ENCODE measurements at places on chromosomes 5 and 9. TPM values are rescaled to one million over a fixed set of nuclear protein-coding genes. Genes with fewer than 3 reads are reported as not detected.

GRCh38 chr5:65190328-65191053 is 291.2 kb downstream of the ADAMTS6 start:
- no peaks in the 10 kb centered on the region for H3K27me3 ChIP-seq
- no peak overlapping the region for H3K4me3 ChIP-seq
- H3K27ac ChIP-seq, result peak overlapping the region; percentile 77
- peaks cover 29% of the 10 kb centered on the region for H3K4me1 ChIP-seq
- no peak for DNase-seq

GRCh38 chr5:156379206-156379605 is 52.2 kb downstream of the SGCD start:
- H3K27me3 ChIP-seq, result no peaks in the 10 kb centered on the region
- no peak overlapping the region for H3K27ac ChIP-seq
- no peaks in the 10 kb centered on the region for H3K36me3 ChIP-seq
- H3K4me3 ChIP-seq, result no peak overlapping the region
- H3K4me1 ChIP-seq, result no peaks in the 10 kb centered on the region
- no peak for DNase-seq

DNA sequence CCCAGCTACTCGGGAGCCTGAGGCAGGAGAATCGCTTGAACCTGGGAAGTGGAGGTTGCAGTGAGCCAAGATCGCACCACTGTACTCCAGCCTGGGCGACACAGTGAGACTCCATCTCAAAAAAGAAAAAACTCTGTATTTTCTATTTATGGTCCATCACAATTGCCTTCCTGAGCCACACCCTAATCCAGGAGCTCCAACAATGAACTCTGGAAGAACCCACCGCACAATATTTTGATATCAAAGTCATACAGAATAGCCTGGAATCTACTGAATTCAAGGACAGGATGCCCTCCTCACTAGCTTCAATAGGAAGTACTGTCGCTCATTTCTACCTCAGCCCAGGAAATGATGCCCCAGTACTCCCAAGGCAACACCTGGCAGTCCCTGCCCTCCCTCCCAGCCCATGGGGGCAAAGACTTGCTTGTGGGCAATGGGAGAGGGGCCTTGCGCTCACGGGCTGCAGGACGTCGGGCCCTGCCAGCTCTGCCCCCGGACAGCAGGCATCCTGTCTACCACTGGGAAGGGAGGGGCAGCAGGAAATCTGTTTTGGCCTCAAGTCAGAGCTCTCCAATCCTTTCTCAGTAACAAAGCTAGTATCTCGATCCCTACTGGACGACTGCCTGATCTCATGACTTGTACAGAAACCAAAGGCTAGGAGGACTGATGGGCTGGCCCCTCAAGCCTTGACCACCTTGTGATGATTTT is 19.7 kb downstream of the UBAC1 start:
- H3K27me3 ChIP-seq, result no peaks in the 10 kb centered on the region
- H3K4me3 ChIP-seq, result no peak overlapping the region
- no peak for DNase-seq
- no peaks in the 10 kb centered on the region for H3K4me1 ChIP-seq

GRCh38 chr5:177325868-177326381 is 14.2 kb upstream of the MXD3 start:
- no peak overlapping the region for H3K27ac ChIP-seq
- H3K4me1 ChIP-seq, result no peaks in the 10 kb centered on the region
- no peak for DNase-seq
- H3K4me3 ChIP-seq, result no peak overlapping the region
- no peaks in the 10 kb centered on the region for H3K36me3 ChIP-seq

DNA sequence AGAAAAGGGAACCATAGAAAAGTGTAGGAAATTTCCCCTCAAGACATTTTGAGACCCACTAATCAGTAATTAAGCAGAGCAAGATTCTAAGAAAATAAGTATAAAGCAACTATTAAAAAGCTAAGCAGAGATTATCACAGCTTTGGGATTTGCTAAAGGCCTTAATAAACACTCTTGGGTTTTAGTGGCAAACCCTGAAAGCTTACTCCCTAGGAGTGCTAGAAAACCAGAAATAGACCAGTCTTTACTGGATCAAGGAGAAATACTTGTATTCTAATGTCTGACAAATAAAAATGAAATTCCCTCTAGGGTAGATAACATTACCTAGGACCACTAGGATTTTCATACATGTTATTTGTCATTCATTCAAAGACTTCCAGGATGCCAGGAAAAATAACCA is 510.8 kb downstream of the SPATA31D1 start:
- no peaks in the 10 kb centered on the region for H3K27me3 ChIP-seq
- no peak for DNase-seq
- no peaks in the 10 kb centered on the region for H3K36me3 ChIP-seq

DNA sequence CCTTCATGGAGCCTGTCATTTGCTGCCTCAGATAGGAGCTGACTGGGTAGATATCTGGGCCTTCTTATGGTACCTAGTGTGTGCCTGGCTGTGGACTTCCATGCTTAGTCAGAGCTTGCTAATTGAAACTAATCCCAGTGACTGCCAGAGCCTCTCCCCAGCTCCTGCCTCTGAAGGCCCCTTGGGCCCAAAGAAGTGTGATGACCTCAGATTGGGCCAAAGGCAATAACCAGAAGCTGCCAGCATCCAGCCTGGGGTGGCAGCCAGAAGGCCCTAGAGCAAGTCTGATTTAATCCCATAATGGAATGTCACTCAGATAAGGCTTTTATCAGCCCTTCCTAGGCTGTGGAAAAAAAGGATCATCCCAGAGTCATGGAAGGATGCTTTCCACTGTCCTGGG is 17.1 kb upstream of the CDC23 start:
- H3K4me1 ChIP-seq, result no peaks in the 10 kb centered on the region
- no peak overlapping the region for H3K4me3 ChIP-seq
- no peaks in the 10 kb centered on the region for H3K27me3 ChIP-seq
- DNase-seq, result peak; percentile 61
- H3K27ac ChIP-seq, result no peak overlapping the region

DNA sequence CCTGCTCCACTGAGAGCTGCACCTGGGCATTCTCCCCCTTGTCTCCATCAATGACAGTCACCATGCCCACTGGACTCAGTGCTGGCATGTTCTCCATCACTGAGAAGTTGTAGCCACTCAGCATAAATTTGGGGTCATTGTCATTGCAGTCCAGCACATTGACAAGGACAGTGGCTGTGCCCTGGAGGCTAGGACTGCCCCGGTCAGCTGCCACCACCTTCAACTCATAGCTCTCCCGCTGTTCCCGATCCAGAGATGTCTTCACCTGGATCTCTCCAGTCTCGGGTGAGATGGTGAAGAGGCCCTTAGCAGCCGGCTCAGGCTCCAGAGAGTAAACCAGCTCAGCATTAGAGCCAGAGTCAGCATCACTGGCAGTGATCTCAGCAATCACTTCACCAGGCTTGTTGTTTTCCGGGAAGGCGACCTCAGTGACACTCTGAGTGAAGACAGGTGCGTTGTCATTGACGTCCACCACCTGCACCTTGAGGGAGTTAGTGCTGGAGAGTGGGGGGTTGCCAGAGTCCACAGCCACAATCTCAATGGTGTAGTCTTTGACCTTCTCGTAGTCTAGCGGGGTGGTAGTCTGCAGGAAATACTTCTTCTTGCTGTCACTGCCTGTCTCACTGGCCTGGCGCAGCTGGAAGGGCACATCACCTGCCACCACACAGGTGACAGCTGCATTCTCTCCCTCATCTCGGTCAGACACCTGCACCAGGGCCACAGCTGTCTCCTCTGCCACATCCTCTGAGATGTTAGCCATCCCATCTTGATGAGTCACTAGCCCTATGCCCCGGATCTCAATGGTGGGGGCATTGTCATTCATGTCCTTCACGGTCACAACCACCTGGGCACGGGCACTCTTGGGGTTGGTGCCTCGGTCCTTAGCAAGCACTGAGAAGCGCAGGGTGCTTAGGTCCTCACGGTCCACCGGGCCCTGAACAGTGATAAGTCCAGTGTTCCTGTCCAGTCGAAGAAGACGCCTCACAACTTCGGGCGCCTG is 13.5 kb downstream of the PCDH1 start:
- DNase-seq, result no peak
- H3K4me3 ChIP-seq, result no peak overlapping the region
- no peak overlapping the region for H3K27ac ChIP-seq
- H3K36me3 ChIP-seq, result no peaks in the 10 kb centered on the region
- peaks cover 38% of the 10 kb centered on the region for H3K27me3 ChIP-seq
- H3K4me1 ChIP-seq, result no peaks in the 10 kb centered on the region

- H3K27ac ChIP-seq, result no peak overlapping the region
- H3K27me3 ChIP-seq, result no peaks in the 10 kb centered on the region
- H3K36me3 ChIP-seq, result no peaks in the 10 kb centered on the region
- no peak for DNase-seq
- H3K4me1 ChIP-seq, result peaks cover 1% of the 10 kb centered on the region
These were observed 4.1 kb upstream of the SMU1 start for GRCh38 chr9:33080534-33080933.

GRCh38 chr5:65902104-65902503 is 24.3 kb upstream of the ERBIN start:
- DNase-seq, result no peak
- no peaks in the 10 kb centered on the region for H3K4me1 ChIP-seq
- no peak overlapping the region for H3K4me3 ChIP-seq
- H3K27me3 ChIP-seq, result no peaks in the 10 kb centered on the region
- H3K36me3 ChIP-seq, result no peaks in the 10 kb centered on the region
- H3K27ac ChIP-seq, result no peak overlapping the region

DNA sequence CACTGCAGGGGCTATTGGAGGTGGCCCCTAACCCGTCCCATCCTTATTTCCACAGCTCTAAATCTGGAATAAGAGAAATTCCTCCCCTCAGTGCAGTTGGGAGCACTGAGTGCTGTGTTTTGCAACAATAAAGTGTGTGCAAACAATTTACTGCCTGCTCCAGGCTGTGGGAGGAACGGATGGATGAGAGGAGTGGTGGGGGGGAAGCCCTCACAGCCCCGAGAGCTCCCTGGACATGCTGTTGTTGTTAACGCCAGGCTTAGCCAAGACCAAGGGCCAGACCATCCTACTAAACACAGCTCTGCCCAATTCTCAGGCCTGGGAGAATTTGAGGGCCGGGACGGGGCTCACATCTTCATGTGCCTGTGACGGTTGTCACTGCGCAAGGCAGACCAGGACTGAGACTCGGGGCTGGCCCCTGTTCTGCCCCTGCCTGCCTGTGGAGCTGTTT is 200.2 kb downstream of the DAB2IP start:
- no peak overlapping the region for H3K4me3 ChIP-seq
- H3K27me3 ChIP-seq, result no peaks in the 10 kb centered on the region
- no peak overlapping the region for H3K27ac ChIP-seq
- no peaks in the 10 kb centered on the region for H3K4me1 ChIP-seq
- no peak for DNase-seq

- no peaks in the 10 kb centered on the region for H3K36me3 ChIP-seq
- DNase-seq, result no peak
- no peak overlapping the region for H3K4me3 ChIP-seq
- peaks cover 11% of the 10 kb centered on the region for H3K4me1 ChIP-seq
- H3K27me3 ChIP-seq, result no peaks in the 10 kb centered on the region
- no peak overlapping the region for H3K27ac ChIP-seq
These were observed 2.9 kb downstream of the AKNA start for GRCh38 chr9:114384836-114385396.

GRCh38 chr9:27563738-27564430 is 9.4 kb downstream of the C9orf72 start:
- no peak for DNase-seq
- no peaks in the 10 kb centered on the region for H3K4me1 ChIP-seq
- peaks cover 68% of the 10 kb centered on the region for H3K36me3 ChIP-seq
- no peaks in the 10 kb centered on the region for H3K27me3 ChIP-seq
- no peak overlapping the region for H3K4me3 ChIP-seq

DNA sequence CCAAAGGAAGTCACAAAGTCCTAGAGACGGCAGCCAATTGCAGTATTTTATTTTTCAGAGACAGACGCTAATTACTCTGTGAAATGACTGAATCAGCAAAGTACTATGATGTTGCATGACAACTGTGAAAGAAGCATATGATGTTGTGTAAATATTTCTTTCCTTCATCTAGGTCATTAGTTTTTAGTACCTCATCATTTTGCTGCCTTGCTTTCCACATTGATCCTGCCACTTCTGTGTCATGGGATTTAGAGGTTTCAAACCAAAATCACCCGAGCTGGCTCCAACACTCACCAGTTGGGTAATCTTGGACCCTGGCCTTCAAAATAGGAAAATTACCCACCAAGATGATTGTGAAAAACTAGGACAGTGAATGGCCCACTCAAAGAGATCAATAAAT is 585.2 kb downstream of the ACTL7B start:
- H3K4me3 ChIP-seq, result no peak overlapping the region
- no peak for DNase-seq
- no peaks in the 10 kb centered on the region for H3K27me3 ChIP-seq
- H3K4me1 ChIP-seq, result no peaks in the 10 kb centered on the region
- H3K36me3 ChIP-seq, result no peaks in the 10 kb centered on the region
- no peak overlapping the region for H3K27ac ChIP-seq

- no peak for DNase-seq
- H3K27ac ChIP-seq, result peak overlapping the region; percentile 89
These were observed 41.6 kb downstream of the MYO10 start for GRCh38 chr5:16894236-16895057.

- H3K4me1 ChIP-seq, result peaks cover 26% of the 10 kb centered on the region
- no peak for DNase-seq
- H3K27me3 ChIP-seq, result no peaks in the 10 kb centered on the region
- no peaks in the 10 kb centered on the region for H3K36me3 ChIP-seq
- H3K27ac ChIP-seq, result peak overlapping the region; percentile 85
- peak overlapping the region; percentile 19 for H3K4me3 ChIP-seq
These were observed 185.8 kb downstream of the CD180 start for GRCh38 chr5:67010684-67011409.

DNA sequence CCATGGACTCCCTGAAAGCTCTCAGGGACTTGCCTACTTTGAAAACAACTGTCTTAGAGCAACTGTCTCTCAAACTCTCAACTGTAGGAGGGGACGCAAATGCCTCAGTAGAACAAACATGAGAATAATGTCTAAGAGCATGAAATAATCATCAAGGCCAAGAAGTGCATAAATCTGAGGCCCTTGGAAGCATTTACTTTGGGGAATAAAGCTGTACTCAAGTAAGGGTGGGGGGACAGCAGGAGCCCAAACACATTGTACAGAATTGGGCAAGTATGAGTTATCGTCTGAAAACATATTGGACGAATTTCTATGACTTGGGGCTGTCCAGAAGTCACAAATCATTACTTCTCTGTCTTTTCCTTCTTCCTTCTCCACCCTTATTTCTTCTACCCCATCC is 96.3 kb upstream of the HMHB1 start:
- no peaks in the 10 kb centered on the region for H3K36me3 ChIP-seq
- DNase-seq, result no peak
- H3K4me1 ChIP-seq, result no peaks in the 10 kb centered on the region
- H3K27me3 ChIP-seq, result no peaks in the 10 kb centered on the region
- H3K27ac ChIP-seq, result no peak overlapping the region

Gene PRSS3
- 4.7 TPM for polyA plus RNA-seq

Gene NXNL2
- polyA plus RNA-seq, result 3.1 TPM

Gene ABCA1
- polyA plus RNA-seq, result 9.3 TPM

Gene CDH12
- not detected for polyA plus RNA-seq

Gene CRHBP
- polyA plus RNA-seq, result not detected

Gene SHISAL2B
- not detected for polyA plus RNA-seq

Gene LCN15
- polyA plus RNA-seq, result not detected

Gene NME5
- polyA plus RNA-seq, result 4.1 TPM

Gene SARDH
- 5.9 TPM for polyA plus RNA-seq

Gene SLC36A3
- not detected for polyA plus RNA-seq

Measured in SK-N-SH (cell line).